ENCODE measurements at places on chromosomes 16 and 17.

- no peak for DNase-seq
Measured at GRCh38 chr16:65822148-65822547, 544.3 kb upstream of the CDH5 start.

DNA sequence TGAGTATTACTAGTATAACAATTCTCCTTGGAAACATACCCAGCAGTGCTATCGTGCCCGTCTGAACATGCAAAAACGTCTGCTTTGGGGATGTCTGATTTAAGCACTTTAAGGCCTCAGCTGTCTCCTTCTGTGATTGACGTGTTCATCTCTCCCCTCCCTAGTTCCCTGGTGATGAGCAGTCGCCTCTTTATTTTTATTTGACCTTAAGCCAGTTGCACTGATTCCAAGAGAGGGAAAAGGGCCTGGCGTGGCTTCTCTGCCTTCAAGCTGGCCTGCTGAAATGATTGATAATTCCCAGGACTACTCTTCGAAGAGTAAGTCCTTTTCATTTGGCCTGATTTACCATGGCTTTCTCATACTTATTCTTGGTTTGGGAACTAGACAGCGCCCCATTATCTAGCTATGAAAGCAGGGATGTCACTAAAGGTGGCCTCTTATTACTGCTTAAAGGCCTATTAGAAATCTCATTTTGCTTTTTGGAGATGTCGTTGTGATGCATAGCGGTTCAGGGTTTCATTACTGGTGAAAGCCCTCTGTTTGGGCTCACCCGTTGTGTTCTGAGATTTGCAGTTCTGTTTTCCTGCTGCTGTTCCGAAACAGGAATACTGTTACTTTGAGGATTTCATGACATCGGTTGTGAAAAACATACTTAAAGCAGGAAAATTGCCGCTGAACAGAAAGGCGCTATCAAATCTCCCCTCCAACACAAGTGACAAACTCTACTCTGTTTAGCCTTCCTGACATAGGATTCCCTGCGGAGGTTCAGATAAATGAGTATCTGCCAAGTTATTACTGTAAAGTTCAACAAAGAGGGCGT lies 65.5 kb downstream of the IQCK start:
- DNase-seq = peak; percentile 5

DNA sequence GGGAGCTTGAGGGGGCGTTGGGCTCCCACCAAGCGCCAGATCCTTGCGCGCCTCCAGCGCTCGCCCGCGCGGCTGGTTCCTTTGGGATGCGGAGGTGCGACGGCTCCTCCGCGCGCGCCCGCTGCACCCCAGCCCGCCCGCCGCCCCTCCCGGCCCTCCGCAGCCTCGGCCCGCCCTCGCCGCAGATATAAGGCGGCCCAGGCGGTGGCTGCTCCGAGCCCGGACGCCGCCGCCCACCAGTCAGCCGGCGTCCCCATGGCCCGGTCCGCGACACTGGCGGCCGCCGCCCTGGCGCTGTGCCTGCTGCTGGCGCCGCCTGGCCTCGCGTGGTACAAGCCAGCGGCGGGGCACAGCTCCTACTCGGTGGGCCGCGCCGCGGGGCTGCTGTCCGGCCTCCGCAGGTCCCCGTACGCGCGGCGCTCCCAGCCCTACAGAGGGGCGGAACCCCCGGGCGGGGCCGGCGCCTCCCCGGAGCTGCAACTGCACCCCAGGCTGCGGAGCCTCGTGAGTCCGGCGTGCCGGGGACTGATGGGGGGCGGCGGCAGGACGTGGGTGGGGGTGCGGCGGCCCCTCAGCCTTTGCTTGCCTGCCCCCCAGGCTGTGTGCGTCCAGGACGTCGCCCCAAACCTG lies at the start of gene NPB:
TSS of gene NPB (plus strand) at position 216 of the 630 bp plus-strand sequence. CDS start at position 256, 40 bp downstream.
- DNase-seq = peak; percentile 17

DNA sequence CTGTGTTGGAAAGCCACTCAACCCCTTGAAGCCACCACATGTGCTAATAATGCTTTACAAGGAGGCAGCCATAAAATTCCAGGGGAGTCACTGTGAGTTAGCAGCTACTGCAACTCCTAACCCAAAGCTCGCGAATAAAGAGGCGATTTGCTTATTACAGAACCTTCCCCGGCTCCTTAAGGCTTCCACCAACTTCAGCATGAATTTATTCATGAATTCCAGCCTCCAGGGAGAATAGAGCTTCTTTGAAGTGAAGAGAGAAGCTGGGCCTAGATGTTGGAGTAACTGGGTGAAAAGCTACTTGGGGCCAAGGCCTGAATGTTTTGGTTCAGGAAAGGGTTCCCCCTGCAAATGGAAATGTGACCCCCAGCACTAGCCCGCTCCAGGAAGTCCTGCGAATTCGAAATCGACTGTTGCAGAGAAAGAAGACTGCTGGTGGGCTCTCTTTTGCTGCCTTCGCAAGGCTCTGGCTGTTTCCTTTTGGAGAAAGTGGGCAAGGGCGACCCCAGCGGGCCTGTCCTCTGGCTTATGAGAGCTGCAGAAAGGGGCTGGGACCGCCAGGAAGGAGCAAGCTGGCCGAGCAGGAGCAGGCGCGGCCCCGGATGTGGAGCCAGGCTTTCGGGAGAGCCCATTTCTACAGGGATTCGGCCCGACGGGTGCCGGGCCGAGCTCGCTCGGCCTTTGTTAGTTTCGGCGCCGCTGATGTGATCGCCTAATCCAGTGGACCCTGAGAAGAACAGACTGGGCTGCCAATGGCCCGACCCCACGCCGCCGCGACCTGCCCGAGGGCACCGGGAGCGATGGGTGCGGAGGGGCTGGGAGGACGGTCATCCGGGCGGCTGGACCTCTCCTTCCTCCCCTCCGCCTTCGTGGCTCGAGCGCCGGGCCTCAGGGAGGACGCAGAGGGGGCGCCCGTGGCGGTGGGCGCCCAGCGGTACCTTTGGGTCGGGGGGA lies 7.6 kb downstream of the CBX8 start:
- DNase-seq = no peak

- no peak for DNase-seq
Measured at GRCh38 chr17:78038748-78039288, 80.3 kb downstream of the TNRC6C start.

DNA sequence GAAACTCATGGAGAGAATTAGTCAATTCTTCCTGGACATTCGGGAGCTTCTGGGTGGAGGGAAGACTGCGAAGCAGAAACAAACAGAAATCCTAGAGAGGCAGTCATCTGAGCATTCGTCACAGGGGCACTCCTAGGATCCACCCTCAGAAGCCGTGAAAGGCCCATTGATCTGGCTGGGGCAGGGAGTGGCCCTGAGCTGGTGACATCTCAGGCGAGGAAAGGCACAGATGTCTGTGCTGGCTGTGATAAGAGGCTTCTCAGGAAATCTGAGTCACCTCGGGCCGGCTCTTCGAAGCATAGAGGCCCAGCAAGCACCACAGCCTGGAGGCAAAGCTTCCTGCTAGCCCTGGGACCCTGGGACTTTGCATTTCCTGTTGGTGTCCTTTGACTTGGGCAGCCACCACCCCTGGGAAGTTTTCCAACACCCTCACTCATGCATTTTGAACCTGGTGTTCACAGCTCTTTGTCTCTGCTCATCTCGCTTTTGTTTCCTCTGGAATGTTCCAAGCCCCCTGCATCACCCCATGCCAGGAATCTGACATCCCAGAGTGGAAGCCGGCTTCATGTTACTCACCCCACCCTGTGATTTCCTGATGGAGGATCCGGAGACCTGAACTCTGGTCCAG lies 23.3 kb upstream of the CDRT4 start:
- peak; percentile 75 for DNase-seq

DNA sequence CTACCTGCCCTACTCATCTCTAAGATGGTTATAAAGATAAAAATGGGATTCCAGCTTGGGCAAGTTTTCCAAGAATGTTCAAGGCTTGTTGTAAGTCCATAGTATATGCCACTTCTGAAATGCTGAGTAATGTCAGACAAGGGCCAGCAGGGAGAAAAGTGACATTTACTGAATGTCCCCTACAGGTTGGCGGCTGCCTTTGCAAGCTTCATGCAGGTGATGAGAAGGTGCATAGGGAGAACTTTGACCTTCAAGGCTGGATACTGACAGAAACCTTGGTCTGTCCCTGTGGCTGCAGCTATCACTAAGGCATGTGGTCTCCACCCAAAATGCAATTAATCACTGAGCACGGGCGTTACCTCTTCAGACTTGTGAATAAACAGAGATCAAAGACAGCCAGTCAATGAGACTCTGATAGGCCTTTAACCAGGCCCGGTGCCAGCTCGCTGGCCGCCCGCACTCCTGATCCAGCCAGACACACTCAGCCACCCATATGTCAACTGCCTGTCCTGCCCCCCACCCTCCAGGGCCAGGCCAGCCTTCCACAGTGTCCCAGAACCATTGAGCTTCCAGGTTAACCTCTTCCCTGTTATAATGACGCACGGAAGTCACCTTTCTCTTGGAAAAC lies 26.8 kb upstream of the AXIN2 start:
- DNase-seq = no peak

DNA sequence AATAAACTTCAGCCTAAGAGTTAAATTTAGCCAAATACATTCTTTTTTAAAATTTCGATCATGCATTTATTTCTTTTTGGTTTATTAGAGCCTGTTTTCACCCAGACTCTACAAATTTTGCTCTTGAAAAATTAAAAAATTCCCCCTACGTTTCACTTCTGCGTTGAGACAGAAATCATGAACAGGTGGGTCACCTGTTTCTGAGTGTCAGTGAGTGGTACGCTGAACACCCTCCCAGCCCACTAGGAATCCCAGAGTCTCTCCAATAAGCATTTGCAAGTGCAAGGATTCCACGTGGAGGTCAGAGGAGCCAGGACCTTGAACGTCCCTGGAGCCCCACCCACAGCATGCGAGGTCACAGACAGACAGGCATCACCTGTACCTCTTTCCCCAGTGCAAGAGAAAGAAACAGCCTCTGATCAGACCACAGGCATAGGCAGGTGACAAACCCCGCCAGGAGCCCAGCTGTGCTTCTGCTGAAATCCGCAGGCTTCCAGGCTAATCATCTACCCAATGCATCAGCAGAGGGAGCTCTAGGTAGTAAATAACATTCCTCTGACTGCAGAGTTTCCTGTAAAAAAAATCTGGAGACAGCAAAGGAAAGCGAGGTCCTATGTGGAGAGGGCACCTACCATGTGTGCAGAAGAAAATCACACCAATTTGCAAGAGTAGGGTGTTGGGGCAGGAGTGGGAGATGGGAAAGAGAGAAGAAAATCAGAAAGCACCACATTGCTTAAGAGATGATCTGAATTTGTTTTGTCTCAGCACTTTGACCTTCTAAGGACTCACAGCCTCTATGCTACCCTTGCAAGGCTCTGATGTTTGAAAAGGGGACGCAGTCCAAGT lies 5.9 kb upstream of the XYLT1 start:
- peak; percentile 76 for DNase-seq

GRCh38 chr16:6682142-6682811 lies 650.4 kb upstream of the RBFOX1 start:
- DNase-seq = no peak

DNA sequence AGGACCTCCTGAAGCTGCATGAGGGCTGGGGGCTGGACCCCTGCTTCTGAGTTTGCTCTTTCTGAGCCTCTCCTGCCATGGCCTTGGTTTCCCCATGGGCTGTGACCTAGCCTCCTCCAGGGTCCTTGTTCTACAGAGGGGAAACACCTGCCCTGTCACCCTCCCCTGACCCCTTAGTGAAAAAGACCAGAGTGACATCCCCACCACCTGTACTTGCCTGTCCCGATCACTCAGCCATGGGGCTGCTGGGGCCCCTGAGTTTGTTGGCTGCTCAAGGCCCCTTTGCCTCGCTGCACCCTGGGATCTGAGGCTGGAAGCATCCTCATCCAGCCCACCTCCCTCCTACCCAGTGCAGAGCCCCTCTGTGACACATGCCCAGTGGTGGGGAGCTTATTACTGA lies 800 bp downstream of the NOD2 start:
- DNase-seq = no peak

- peak; percentile 81 for DNase-seq
Measured at GRCh38 chr17:9401434-9401833, 174.2 kb downstream of the STX8 start.

DNA sequence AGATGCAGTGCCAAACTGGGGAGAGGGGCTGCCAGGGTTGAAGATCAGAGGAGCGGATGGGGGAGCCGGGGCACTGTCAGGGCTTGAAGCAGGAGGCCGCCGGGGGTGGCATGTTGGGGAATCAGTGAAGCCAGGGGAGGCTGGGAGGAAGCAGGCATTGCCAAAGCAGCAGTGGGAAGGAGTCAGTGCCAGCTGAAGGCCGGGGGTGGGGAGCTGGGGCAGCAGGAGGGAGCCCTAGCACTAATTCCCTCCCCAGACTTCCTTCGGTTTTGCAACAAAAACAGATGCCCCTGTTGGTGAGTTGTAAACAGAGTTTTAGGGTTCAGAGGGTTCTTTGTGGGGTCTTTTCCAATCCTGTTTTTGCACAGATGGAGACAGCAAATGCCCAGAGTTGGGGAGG lies 10.9 kb upstream of the TAC4 start:
- no peak for DNase-seq

DNA sequence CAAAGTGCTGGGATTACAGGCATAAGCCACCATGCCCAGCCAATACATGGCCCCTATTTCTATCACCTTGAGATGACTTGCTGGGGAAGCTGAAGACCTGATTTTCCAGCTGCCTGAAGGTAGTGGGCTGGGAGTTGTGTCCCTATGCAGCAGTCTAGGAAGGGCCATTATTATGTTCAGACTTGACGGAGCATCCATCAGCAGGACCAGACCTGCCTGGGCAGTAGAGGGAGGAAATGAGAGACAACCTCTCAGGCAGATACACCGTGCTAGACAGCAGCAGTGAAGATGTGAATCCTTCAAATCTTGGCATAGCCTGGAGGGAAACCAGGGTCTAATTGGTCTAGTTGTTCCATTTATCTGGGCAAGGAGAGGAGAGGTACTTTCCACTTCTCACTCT lies 35.6 kb upstream of the PHOSPHO1 start:
- no peak for DNase-seq

GRCh38 chr16:28316054-28316453 lies 23.7 kb downstream of the SBK1 start:
- DNase-seq = no peak

GRCh38 chr17:1398931-1399678 lies 917 bp downstream of the YWHAE start:
- DNase-seq = peak; percentile 73

DNA sequence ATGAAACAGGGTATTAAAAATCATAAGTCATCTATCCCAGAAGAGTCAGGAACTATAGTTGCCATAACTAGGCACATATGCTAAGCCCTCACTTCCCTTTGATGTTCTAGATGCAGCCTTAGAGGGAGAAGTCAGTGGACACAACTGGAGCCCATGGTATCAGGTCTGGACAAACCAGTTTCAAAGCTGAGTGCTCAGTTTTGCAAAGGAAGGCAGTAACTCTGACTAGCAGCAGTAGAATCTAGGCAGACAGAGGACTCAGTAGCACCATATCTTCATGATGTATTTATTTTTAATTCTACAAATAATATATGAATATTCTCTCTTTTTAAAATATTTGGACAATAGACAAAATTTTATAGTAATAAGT lies 11.7 kb upstream of the FAM20A start:
- DNase-seq = no peak

GRCh38 chr17:164303-165235 lies 16.9 kb downstream of the DOC2B start:
- DNase-seq = peak; percentile 24

- DNase-seq = no peak
Measured at GRCh38 chr17:38800237-38800760, 943 bp upstream of the PIP4K2B start.

GRCh38 chr16:82004601-82005000 lies 6.7 kb downstream of the SDR42E1 start:
- DNase-seq = no peak

- no peak for DNase-seq
Measured at GRCh38 chr16:59168461-59169114, 434.5 kb upstream of the GOT2 start.
